Stimulated activated naive CD4-positive, alpha-beta T cell (primary cell): ENCODE measurements at places on chromosomes 12 and 14.

DNA sequence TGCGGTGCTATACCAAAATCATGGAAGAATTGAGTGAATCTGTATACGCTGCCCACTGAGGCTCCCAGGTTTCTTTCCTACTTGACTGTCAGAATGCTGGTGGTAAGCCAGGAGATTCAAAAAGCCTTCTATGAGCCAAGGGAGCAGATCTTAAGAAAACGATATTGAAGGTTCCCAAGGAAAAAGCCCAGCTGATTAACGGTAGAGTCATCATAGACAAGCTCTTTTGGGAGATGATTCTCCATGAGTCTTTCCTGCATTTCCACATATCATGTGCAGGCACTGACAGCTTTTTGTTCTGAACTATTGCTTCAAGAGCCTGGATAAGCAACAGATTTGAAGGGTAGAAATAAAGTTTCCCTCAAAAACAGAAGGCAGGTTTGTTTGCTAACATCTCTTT, 17.5 kb downstream of the SLC35F4 start:
- DNase-seq = no peak

DNA sequence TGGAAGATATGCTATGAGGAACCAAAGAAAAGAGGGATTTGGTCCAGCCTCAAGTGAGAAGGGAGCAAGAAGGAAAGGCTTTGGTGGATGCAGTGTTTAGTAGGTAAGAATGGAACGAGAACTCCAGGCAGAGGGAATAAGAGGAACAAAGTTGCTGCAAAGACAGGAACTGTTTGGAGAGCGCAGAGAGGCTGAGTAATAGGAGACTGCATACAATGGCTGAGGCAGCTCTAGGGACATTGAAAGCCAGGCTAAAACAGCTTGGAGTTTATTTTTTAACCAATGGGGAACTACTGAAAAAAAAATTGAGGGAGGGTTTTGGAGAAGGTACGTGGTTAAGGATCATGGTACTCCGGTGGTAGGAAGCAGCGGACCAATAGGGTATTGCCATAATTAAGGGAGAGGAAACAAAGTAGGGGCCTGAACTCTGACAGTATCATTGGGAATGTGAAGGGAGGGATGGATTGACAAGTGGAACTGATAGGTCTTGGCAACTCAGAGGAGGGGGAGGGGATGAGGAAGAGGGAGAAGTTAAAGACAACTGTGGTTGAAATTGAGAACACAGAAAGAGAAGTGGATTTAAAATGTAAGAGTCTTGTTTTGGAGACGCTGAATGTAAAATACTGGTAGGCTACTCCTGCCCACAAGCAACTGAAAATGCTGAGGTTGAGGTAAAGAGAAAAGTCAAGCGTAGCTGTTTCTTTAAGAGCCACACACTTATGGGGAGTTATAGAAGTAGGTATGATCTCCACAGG, 4.8 kb downstream of the ASCL4 start:
- DNase-seq = no peak

DNA sequence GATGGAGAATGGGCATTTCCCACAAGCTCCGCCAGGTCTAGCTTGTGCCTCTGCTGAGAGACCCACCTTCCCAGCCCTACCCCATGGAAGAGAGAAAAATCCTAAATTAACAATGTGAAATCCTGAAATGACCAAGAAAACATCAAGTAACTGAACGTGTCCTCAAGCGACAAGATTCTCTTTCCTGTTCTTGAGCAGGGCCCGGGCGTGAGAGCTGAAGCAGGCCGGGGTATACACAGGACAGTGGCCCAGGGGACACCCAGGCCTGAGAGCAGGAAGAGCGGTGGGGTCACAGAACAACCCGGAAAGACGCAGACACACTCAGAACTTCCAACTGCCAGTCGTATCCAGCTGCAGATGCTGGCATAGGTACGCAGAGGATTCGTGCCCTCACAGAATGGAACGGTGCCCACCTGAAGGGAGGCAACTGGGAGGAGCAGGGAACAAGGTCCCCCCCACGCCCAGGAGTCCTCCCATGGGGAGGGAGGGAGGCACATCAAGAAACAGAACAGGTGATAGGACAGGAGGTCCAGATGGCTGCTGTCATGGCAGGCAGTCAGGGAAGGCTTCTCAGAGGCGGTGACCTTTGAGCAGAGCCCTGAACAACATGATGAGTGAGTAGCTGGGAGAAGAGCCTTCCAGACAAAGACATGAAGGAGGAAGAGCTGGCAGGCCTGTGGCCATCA, 9.1 kb downstream of the RIMBP2 start:
- no peak for DNase-seq

DNA sequence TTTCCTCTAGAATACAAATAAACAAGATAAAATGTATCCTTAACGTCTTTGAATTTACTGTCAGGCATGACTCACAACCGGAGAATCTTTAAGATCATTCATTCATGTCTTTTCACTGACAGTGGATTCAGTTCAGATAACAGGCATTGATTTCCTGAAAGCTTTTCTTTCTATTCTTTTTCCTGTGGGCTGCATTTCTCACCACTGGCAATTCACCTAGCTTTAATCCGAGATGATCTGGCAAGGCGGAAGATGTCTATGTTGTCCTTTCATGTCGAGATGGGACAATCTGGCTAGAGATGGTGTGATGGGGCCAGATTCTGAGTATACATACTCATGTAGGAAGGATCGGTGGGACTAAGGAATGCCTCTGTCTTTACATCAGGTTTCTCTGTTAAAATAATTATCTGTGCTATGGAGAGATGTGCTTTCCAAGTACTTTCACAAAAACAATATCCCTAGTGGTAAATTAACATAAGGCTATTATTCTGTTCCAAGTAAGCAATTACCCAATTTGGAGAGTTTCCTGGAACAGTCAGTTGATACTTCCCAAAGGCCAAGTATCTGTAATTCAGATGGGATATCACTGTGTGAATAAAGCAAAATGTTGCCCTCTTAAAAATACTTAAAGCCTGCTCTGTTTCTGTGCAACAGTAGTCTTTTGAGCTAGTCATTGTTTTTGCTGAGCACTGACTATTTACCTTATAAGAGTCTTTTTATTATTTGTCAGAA, 17.8 kb downstream of the ACSS3 start:
- DNase-seq = no peak

DNA sequence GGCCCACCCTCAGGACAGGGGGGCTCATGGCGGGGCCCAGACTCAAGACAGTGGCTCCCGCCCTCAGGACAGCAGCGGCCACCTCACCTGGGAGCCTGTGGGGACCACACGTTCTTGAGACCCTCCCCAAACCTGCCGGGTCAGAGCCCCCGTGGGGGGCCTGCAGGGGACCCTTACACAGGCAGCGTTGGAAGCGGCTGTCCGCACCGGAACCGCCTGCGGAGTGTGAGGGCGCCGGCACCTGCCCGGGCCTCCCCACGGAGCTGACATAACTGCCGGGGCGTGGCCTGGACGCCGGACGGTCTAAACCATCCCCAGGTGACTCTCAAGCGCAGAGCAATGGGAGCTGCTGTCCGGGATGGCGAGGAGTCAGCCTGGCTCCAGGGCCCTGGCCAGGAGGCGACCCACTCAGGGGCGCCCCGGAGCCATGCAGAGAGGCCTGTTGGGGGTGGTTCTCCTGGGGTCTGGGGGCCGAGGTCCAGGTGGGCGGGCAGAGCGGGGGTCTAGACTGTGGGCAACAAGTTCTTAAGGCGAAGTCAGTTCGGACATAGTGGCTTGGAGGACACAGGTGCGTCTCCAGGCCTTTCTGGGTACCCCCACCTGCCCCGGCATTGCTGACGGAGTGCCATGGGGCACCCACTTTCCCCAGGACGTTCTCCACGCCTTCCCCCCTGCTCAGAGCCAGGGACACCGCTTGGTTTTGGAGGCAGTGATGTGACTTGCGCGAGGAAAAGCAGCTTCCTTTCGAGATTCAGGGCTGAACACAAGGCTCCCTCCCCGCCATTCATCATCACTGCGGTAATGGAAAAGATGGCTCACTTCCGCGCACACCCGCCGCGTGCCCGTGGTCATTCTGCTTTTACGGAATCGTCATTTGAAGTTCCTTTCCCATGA, 23.2 kb downstream of the GALNT9 start:
- no peak for DNase-seq
